ENCODE measurements at places on chromosomes 1 and 21.

DNA sequence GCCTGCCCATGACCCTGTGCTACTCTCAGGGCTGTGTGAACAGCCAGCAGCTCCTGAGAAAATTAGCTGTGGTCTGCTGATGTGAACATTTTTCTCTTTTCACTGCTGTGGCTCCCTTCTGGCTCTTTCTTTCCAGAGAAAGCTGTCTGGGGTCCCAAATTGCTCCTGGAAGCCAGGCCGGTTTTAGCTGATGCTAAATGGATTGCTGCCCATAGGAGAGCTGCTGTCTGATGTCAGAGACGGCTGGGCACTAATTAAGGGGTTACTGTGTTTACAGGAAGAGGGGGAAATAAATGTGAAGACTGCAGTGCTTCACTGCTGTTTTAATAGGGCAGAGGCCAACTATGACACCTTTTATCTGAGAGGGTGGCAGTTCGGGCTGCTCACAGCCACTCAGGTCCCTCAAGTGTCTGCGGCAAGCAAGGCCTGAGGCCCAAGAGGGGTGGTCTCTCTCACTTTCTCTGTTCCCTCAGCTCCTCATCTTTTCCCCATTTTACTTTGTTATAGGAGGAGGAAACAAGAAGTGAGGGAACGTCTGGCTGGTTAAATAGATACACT is 106.0 kb upstream of the GNG12 start:
- DNase-seq: no peak

DNA sequence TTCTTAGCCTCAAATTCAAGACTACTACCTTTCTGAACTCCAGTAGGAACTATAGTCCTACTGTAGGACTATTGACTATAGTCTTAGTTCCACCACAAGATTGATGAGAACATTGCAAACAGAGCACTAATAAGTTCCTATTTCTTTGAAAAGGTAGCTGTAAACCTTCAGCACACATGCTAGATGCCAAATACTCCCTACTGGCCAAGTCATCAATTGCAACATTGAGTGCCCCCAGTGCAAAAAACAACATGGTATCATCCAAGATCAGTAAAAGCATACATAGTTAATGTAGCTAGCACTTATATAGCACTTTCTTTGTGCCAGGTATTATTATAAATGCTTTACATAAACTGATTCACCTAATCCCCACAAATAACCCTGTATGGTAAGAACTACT is 99.8 kb downstream of the MRPL39 start:
- DNase-seq: no peak

GRCh38 chr1:78104322-78104721 is 58.6 kb downstream of the GIPC2 start:
- DNase-seq: no peak

GRCh38 chr1:204663644-204664383 is 21.7 kb downstream of the LRRN2 start:
- DNase-seq: no peak

DNA sequence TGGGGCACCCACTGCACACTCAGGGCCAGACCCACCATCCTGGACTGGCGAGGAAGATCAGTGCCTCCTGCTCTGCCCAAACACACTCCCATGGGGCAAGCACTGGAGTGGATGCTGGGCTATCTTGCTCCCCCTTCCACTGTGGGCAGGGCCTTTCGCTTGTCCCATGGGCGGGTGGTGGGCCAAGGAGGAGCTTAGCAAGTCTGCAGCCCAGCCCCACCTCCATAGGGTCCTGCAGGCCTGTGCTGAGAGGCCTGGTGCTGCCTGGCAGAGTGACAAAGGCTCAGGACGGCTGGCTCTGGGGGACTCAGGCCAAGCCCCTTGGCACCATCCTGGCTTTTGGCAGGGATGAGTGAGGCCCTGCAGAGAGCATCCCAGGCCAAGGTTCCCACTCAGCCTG is 89.4 kb downstream of the PTPRU start:
- no peak for DNase-seq

GRCh38 chr1:223827193-223827663 is 18.5 kb downstream of the TP53BP2 start:
- DNase-seq: no peak
